Posterior vena cava (tissue), 2 donors: ENCODE measurements at places on chromosomes 5 and 9. TPM values are rescaled to one million over a fixed set of nuclear protein-coding genes. Genes with fewer than 3 reads are reported as not detected.

- no peak for DNase-seq
Measured at GRCh38 chr5:123518111-123518510, 6.1 kb downstream of the CSNK1G3 start.

DNA sequence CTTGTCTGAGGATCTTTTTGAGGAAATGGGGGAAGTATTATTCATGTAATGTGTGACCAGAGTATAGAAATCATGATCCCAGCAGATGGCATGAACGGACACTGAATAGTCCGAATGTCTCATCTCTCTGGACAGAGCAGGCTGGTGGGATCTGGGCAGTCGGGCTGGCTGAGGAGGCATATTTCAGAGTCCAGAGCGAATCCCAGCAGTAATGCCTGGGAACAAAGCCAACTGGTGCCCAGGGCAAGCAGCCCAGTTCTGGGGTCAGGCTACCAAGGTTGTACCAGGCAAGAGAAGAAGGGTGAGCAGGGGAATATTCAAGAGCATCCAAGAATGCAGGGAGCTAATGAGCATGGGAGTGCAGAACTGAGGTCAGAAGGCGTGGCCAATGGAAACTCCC, 306.4 kb downstream of the ZSWIM6 start:
- DNase-seq: no peak

Gene ELAVL2
- 0.05 TPM for total RNA-seq

Gene PFN3
- total RNA-seq: not detected
